Hematopoietic multipotent progenitor cell (in vitro differentiated cells): ENCODE measurements at places on chromosomes 3 and 15.

- no peak for DNase-seq
Observed at GRCh38 chr3:130636480-130637234, 110.0 kb downstream of the PIK3R4 start.

- DNase-seq, result no peak
Observed at GRCh38 chr3:121493431-121493830, 52.4 kb downstream of the POLQ start.

GRCh38 chr3:23161308-23161707, 41.8 kb upstream of the UBE2E2 start:
- DNase-seq, result no peak

DNA sequence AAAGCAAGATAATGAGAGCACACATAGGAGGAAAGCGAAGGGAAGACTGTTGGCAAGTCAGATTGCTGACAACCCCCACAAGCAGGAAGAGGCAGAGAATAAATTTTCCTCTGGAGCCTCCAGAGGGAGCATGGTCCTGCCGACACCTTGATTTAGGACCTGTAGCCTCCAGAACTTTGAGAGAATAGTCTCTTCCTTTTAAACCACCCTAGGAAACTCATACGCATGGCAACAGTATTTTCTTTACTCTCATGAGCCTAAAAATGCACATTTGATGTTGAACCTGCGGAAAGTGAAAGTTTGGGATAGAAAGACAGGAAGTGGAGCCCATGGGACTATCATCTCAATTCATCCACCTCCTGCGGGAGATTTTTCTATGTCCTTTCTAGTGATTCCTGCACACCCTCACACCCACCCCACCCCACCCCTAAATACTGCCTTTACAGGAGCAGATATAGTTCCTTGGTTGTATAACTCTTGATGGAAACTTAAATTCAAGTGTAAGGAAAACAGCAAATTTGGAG, 116.7 kb upstream of the LPP start:
- no peak for DNase-seq

DNA sequence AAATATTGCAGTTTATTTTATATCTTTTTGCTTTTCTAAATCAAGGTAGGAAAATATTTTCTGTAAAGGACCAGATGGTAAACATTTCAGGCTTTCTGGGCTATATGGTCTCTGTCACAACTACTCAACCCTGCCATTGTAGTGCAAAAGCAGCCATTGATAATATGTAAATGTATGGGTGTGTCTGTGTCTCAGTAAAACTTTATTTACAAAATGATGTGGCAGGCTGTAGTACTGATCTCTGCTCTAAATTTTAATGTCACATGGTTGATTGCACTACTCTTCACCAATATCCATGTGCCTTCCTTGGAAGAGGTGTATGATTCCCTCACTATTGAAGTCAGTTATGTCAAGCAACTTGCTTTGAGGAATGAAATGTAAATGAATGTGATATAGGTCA, 175.0 kb downstream of the GOLIM4 start:
- DNase-seq, result no peak

GRCh38 chr3:139554628-139555027, 15.1 kb upstream of the RBP1 start:
- DNase-seq, result no peak
